Fibroblast of villous mesenchyme (primary cell): ENCODE measurements at places on chromosomes 12 and 14. TPM values are rescaled to one million over a fixed set of nuclear protein-coding genes. Genes with fewer than 3 reads are reported as not detected.

IFT81 gene
- 20.6 and 24.2 TPM in 2 replicates for total RNA-seq

SYT10 gene
- total RNA-seq, result not detected in 2 replicates

MMP19 gene
- total RNA-seq, result 9.1 and 9.7 TPM in 2 replicates

TOMM20L gene
- not detected in 2 replicates for total RNA-seq

DHRS2 gene
- 0.32 and 0.43 TPM in 2 replicates for total RNA-seq

KRT77 gene
- not detected in 2 replicates for total RNA-seq

SSTR1 gene
- 18.7 and 57.9 TPM in 2 replicates for total RNA-seq

CLEC2A gene
- total RNA-seq, result not detected in 2 replicates

PTGDR gene
- 0.32 TPM in 1 of 2 replicates, not detected in the other for total RNA-seq

FOXG1 gene
- total RNA-seq, result under 0.01 TPM in 1 of 2 replicates, not detected in the other

GLT1D1 gene
- total RNA-seq, result under 0.01 TPM in 1 of 2 replicates, not detected in the other

RALGAPA1 gene
- 42.2 and 57.9 TPM in 2 replicates for total RNA-seq

EIF4B gene
- total RNA-seq, result 838 and 849 TPM in 2 replicates

STXBP6 gene
- total RNA-seq, result 2.9 and 4.7 TPM in 2 replicates

SLC6A13 gene
- not detected in 2 replicates for total RNA-seq

TC2N gene
- total RNA-seq, result 0.97 and 1.3 TPM in 2 replicates

TMTC1 gene
- 12.2 and 33.2 TPM in 2 replicates for total RNA-seq

RTRAF gene
- total RNA-seq, result 49.3 and 64.3 TPM in 2 replicates

MIP gene
- total RNA-seq, result not detected in 2 replicates

TUNAR gene
- not detected in 2 replicates for total RNA-seq

MMP17 gene
- 8.6 and 13.9 TPM in 2 replicates for total RNA-seq

ZDHHC22 gene
- not detected in 2 replicates for total RNA-seq

C12orf76 gene
- total RNA-seq, result 6.8 and 9.5 TPM in 2 replicates

KRT2 gene
- total RNA-seq, result not detected in 2 replicates

GPR137C gene
- total RNA-seq, result 0.32 and 0.43 TPM in 2 replicates

CAMKK2 gene
- 14.7 and 16.4 TPM in 2 replicates for total RNA-seq

PLEKHG3 gene
- 8.7 and 11.2 TPM in 2 replicates for total RNA-seq

BTBD6 gene
- 42.7 and 52.8 TPM in 2 replicates for total RNA-seq

RD3L gene
- not detected in 2 replicates for total RNA-seq

EXOC3L4 gene
- total RNA-seq, result under 0.01 TPM in 1 of 2 replicates, not detected in the other

GRIN2B gene
- total RNA-seq, result under 0.01 TPM in 1 of 2 replicates, not detected in the other

CPNE6 gene
- not detected in 2 replicates for total RNA-seq

GPX2 gene
- total RNA-seq, result not detected in 2 replicates

RIN3 gene
- 7.3 and 7.4 TPM in 2 replicates for total RNA-seq

SYNDIG1L gene
- total RNA-seq, result not detected in 2 replicates

KRT73 gene
- total RNA-seq, result not detected in 2 replicates

ULK1 gene
- total RNA-seq, result 9.3 and 11.7 TPM in 2 replicates

FAR2 gene
- total RNA-seq, result 5.6 and 8.7 TPM in 2 replicates

POTEM gene
- total RNA-seq, result not detected in 2 replicates

KIF5A gene
- 0.86 and 1.3 TPM in 2 replicates for total RNA-seq

KRT78 gene
- not detected in 2 replicates for total RNA-seq

INSM2 gene
- total RNA-seq, result not detected in 2 replicates

LPAR5 gene
- total RNA-seq, result not detected in 2 replicates
